ENCODE measurements at places on chromosomes 1 and 21. TPM values are rescaled to one million over a fixed set of nuclear protein-coding genes. Genes with fewer than 3 reads are reported as not detected.
A peak's percentile ranks its signal among the peaks of the same experiment; 100 is the strongest.

DNA sequence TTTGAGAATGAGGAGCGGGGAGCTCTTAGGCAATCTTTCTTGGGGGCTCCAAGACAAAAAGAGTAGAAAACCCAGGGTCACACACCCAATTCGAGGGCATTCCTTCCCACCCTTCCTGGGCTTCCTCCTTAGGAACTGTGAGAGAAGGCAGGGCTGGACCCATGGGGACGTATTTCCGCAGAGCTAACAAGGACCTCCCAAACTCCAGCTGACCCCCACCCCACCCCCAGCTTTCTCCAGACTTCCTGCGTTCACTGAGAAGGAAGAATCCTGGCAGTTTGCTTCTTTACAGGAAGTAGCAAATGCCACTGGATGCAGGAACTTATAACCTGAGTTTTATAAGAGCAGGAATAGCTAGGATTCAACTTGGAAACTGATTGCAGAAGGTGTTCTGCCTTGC lies 2.7 kb upstream of the LHX9 start:
- DNase-seq, result no peak

GRCh38 chr1:234175363-234175762 lies 197.9 kb upstream of the COA6 start:
- DNase-seq, result no peak

- DNase-seq, result no peak
These were observed 9.7 kb downstream of the PTPN14 start for GRCh38 chr1:214541693-214542092.

DNA sequence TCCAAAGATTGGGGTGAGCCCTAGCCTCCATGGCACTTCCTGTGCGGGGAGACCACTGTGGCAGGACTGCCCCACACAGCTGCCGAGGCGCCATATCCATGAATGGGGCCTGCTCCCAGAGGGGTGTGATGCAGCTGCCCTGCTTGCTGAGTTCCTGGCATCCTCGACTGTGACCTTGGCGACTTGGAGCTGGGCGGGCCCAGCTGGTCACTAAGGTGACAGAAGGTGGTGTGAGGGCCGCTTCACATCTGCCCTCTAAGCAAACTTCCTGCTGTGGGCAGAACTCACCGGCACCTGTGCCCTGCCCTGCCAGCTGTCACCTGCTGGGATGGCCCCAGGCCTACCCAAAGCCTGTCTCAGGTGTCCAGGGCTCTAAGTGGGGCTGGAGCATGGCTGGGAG lies 9.0 kb downstream of the TMEM61 start:
- DNase-seq, result no peak

GRCh38 chr1:160539990-160540858 lies 17.2 kb upstream of the SLAMF6 start:
- no peak for DNase-seq

DNA sequence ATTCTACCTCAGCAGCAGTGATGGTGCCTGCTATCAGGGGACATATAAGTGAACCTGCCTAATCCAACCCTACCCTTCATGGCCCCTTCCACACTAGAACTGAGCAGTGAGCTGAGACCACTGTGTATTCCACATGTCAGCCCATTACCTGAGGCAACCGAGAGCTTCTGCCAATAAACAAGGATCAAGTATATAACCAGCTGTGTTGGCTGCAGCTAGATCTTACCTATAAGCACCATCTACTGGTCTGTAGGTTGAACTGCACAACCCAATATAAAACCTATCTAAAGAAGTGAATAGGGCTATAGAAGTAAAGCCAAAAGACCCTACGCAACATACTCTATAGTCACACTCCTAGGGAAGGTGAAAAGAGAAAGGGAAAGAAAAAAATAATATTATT lies 376.9 kb downstream of the HHIPL2 start:
- peak; percentile 69 for DNase-seq

DNA sequence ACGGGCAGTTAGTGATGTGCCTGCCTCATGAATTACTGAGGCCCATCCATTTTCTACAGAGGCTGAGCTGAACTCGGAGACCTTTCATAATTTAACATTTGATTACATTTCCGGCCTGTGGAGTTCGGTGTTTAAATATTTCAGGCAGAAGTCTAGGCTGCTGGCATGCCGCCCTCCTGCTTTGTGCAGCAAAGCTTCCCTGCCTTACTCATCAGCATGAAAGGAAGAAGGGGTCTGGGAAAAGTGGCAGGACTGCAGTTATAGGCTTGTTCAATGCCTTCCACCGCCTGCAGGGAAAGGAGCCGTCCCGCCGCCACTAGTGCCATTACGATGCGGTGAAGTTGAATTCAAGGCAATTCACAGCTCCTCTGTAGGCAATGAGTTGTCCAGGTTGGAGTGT lies 527.9 kb downstream of the NPHP4 start:
- DNase-seq, result no peak

DNA sequence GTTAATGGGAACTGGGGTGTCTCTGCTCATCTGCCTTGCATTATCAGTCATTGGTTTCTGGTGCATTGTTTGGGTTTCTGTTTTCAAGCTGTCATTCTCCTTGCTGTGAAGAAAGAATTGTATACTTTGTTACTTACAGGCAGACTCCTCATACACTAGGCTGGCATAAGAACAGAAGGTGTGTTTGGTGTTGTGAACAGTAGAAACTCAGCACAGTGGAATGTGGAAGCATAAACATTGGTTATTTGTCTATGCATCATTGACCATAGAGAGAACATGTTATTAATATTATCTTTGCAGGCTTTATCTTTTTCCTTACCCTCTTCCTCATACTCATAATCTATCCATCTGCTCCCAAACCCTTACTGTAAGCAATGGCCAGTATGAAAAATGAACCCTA lies 18.2 kb downstream of the C1orf87 start:
- DNase-seq, result no peak

DNA sequence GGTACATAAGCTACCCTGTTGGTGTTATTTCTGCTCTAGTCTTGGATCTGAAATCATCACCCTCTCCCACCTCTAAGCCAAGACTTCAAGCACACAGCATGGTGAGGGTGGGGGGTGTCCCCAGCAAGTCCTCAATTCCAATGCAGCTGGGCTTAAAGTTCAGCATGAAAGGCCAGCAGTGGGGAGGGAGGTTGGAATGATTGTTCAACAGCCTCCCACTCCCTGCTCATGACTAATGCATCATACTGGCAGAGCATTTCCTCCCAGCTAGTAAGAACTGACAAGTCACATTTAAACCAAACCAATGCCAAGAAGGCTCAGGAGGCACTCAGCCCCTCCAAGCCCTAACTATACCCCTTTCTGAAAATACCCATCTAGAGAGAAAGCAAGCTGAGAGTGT lies 50.1 kb downstream of the TIAM1 start:
- peak; percentile 34 for DNase-seq

GRCh38 chr1:50615036-50615750 lies 191.9 kb upstream of the DMRTA2 start:
- no peak for DNase-seq

GRCh38 chr1:114331936-114332335 lies 178.3 kb upstream of the SYT6 start:
- no peak for DNase-seq

DNA sequence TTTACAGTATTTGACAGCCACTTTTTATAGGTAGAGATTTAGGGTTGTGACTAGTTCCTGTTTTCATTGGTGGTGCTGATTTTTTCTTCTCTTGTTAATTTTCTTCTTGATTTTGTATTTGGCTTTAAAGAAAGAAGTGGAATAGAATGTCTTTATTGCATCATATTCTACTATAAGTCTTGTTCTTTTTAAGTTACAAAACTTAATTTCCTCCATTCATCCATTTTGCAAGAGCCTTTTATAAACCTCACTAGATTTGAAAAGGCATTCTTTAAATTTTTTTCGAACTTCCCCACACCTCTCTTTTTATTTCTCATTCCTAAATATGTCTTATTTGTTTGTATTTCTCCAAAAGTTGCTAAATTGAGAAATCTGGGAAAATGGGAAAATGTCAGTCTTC lies 1368.6 kb upstream of the ADGRL4 start:
- DNase-seq, result no peak

GRCh38 chr1:52914463-52914862 lies 7.1 kb downstream of the ECHDC2 start:
- DNase-seq, result no peak

DNA sequence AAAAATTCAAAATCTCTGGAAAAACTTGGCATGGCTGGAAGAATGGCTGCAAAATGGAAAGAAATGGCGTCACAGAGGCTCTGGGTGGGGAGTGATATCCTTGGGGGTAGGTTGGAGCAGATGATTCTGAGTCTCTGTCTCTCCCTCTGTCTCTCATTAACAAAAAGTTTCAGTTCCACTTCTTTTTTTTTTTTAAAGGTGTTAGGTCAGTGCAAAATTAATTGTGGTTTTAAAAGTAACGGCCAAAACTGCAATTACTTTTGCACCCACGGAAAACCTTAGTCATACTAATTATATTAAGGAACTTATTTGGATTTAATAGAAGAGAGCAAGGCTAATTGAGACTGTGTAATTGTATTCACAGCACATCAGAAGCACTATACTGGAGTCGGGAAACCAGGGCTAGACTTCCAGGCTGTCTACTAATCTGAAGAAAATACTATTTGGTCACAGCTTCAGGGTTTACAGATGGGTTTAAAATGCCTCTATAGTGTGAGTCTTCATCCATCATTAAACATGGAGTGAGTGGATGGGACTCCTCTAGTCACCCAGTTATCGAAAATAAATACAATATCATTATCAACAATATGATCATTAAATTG lies 289.1 kb upstream of the PLD5 start:
- no peak for DNase-seq

SELL gene
- total RNA-seq, result not detected

C1orf116 gene
- total RNA-seq, result 0.50 TPM

BNIPL gene
- total RNA-seq, result 0.11 TPM

SHE gene
- 0.03 TPM for total RNA-seq

GPR52 gene
- 0.19 TPM for total RNA-seq

Data from SK-MEL-5 (cell line).